Keratinocyte (primary cell): ENCODE measurements at places on chromosomes 16 and 17. TPM values are rescaled to one million over a fixed set of nuclear protein-coding genes. Genes with fewer than 3 reads are reported as not detected.

TAT gene
- 0.14 TPM in 1 of 3 replicates, not detected in the others for polyA plus RNA-seq

GNPTG gene
- polyA plus RNA-seq = 30.9 to 68.7 TPM (median 30.9 TPM) in 3 replicates

DNAH9 gene
- 0.37 to 0.46 TPM (median 0.42 TPM) in 3 replicates for polyA plus RNA-seq

ATP2A1 gene
- 0.12 to 0.48 TPM (median 0.29 TPM) in 3 replicates for polyA plus RNA-seq

KREMEN2 gene
- 3.3 to 7.4 TPM (median 3.8 TPM) in 3 replicates for polyA plus RNA-seq

GRAP gene
- polyA plus RNA-seq = 0.02 to 0.05 TPM (median 0.03 TPM) in 3 replicates

ALOX12B gene
- 0.43 to 0.75 TPM (median 0.47 TPM) in 3 replicates for polyA plus RNA-seq

KLHL10 gene
- 0.06 to 0.21 TPM (median 0.19 TPM) in 3 replicates for polyA plus RNA-seq

CRYBA1 gene
- polyA plus RNA-seq = not detected in 3 replicates

C17orf113 gene
- 0.06 to 0.26 TPM (median 0.12 TPM) in 3 replicates for polyA plus RNA-seq

MT4 gene
- 0.77 to 2.1 TPM in 2 of 3 replicates, not detected in the other for polyA plus RNA-seq

DGKE gene
- 1.6 to 4.7 TPM (median 2.8 TPM) in 3 replicates for polyA plus RNA-seq

TAC4 gene
- polyA plus RNA-seq = not detected in 3 replicates

PCGF2 gene
- 3.3 to 6.9 TPM (median 4.1 TPM) in 3 replicates for polyA plus RNA-seq

LCMT1 gene
- polyA plus RNA-seq = 23.6 to 35.1 TPM (median 30.3 TPM) in 3 replicates

CEP112 gene
- 1.5 to 2.6 TPM (median 2.1 TPM) in 3 replicates for polyA plus RNA-seq

CLDN6 gene
- 0.12 TPM in 1 of 3 replicates, not detected in the others for polyA plus RNA-seq

HEATR3 gene
- polyA plus RNA-seq = 20.9 to 27.2 TPM (median 23.5 TPM) in 3 replicates

SUZ12 gene
- 10.4 to 20.8 TPM (median 12.9 TPM) in 3 replicates for polyA plus RNA-seq

ANKRD40CL gene
- polyA plus RNA-seq = not detected in 3 replicates

FOXC2 gene
- polyA plus RNA-seq = 0.02 TPM in 1 of 3 replicates, not detected in the others

GGT6 gene
- polyA plus RNA-seq = 0.69 to 1.4 TPM (median 0.93 TPM) in 3 replicates

CEP131 gene
- 2.6 to 3.0 TPM (median 2.7 TPM) in 3 replicates for polyA plus RNA-seq
